ENCODE measurements at places on chromosomes 2 and 18.
A peak's percentile ranks its signal among the peaks of the same experiment; 100 is the strongest.

DNA sequence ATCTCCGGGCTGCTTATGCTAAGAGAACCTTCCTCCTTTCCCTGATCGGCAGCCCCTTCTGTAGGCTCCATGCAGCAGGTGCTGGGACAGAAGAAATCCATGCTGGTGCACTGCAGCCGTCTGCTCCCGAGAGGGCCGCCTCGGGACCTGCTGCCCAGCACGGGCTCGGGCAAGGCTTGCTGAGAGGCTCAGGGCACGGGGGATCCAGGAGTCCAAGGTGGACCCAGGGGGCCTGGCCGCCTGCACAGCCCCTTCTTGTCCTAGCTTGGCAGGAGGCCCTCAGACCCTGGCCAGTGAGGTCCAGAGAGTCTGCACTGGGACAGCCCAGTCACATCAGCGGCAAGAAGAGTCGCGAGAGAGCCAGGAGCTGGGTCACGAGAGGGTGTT is 13.3 kb upstream of the DUSP2 start:
- no peak for DNase-seq

DNA sequence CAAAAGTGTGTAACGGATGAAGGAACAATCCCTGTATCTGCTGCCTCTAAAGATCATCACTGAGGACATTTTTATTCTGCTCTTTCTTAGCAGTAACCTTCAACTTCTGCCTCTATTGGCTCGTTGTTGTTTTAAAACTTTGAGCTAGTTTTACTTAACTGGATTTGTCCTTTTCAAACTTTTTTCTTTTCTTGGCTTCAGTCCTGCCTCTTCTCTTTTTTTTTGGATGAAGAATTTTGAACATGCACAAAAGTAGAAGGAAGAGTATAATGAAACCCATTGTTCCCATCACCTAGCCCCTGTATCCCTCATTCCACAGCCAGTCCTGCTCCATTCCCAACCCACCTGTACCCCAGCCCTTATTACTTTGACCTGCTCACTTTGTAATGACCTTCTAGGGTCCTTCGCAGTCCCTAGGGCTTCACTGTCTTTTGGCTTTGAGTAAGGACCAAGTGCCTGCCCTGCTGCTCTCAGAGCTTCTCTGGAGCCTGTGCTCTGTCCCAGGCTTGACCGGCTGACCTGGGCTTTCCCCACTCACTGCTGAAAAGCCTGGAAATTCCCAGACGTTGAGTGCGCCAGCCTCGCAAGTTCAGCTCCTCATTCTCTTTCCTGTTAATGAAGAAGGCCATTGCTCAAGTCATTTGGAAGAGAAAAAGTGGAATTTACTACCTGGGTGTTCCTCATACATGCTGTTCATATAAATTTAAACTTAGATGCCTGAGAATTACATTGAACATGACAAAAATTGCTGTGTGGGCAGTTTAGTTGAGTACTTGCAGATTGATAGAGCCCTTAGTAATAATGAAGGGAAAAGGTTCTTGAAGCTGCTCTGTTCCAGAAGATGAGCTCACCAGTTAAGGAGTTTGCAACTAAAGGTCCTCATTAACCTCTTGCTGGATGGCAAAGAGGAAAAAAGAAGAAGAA is 149.3 kb upstream of the ALPP start:
- DNase-seq = peak; percentile 39

DNA sequence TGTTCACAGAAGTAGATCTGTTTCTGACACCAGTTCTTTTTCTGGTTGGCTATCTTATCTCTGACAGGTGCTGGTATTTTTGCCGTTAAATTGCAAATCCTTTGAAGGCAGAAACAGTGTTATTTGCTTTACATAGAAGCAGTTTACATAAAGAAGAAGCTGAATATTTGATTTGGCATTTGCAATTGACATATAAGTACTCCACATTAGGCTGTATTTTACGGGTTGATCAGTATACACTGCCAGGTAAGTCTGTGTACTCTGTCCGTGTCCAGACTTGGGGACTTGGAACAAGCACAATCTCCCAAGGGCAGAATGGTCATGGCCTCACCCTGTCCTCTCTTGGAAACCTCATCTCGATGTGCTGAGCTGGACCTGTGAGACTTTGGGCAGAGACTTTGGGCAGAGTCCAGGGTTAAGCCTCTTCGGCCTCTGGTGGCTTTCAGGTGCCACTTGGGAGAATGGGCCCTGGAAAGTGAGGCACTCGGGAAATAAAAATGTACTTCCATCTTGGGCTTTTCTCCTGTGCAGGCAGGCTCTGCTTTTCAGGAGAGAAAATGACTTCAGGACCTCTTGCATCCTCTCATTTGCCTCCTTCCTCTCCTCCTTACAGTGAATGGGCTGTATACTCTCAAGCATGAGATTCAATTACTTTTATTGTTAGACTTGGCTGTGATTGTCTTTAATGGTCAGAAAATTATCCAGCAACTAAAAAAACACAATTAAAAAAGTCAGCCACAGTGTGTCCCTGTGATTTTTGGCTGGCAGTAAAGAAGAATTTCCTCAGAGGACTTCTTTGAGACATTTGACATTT is 108.5 kb downstream of the RAPGEF4 start:
- DNase-seq = no peak

GRCh38 chr2:32235315-32235714 is 29.4 kb downstream of the NLRC4 start:
- DNase-seq = no peak

DNA sequence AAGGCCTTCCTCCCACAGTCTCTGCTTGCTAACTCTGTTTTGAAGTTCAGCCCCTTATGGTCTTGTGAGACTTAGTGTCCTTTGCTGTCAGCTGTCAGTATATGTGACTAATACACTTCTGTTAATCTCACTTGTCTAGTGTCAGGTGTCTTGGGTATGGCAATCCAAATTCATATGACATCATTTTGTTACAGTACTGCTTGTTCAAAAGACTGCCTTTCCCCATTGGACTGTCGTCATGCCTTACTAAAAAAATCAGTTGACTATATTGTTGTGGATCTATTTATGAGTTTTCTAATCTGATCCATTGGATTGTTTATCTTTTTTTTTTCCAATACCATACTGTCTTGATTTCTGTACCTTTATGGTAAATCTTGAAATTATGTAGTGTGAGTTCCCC is 611.4 kb upstream of the HS6ST1 start:
- DNase-seq = no peak

- DNase-seq = no peak
These were observed 81.5 kb upstream of the EML6 start for GRCh38 chr2:54641988-54642387.

- DNase-seq = no peak
These were observed 14.1 kb downstream of the ZNF407 start for GRCh38 chr18:74611765-74612164.

DNA sequence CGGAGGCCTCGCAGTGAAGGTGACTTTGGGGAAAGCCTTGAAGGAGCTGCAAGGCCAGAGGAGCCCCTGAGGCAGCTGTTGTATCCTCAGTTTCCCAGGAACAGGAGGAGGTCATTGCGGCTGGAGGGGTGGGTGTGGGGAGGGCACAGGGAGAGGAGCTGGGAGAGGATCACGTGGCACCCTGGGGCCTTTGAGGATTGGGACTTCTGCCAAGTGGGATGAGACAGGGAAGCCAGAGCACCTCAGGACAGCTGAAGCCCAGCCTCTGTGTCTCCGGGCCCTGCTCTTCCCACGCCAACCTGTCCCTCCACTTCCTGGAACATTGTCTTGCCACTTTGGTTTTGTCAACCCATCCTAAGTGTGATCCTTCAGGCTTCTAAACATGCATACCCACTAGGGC is 19.4 kb upstream of the RRM2 start:
- no peak for DNase-seq

DNA sequence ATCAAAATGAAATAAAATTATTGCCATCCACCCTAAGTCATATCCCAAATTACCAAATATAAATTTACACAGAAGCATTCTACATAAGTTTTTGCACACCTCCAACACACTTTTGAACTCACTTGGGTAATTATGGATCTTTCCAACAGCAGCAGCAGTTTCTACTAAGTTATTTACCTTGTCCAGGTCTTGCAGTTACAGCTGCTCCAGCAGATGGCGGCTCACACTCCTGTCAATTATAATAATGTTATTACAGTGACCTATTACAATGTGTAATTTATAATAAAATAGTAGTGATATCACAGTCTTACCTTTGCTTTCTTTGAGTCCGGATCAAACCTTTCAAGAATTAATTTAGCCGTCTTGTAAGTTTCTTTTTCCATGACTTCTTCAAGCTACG is 37.9 kb downstream of the LNPK start:
- no peak for DNase-seq

GRCh38 chr18:50093366-50094064 is 101.4 kb downstream of the MYO5B start:
- no peak for DNase-seq

GRCh38 chr2:9980520-9980919 is 29.0 kb downstream of the GRHL1 start:
- no peak for DNase-seq

DNA sequence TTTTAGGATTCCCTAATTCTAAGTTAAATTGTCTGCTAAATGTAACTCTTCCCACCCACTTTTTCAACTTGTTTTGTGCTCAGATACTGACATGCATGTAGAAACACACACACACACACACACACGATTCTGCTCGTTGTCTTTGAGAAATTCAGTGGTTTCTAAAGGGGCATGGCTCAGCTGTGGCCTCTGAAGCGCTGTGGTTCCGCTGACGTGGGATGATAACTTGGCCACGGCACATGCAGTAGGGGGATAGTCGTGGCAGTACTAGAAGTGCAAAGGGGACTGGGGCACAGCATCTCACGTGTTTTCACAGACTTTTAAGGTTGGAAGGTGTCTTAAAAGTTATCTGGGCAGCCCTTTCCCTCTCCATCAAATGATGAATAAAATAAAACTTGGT is 18.4 kb downstream of the CASP10 start:
- no peak for DNase-seq

DNA sequence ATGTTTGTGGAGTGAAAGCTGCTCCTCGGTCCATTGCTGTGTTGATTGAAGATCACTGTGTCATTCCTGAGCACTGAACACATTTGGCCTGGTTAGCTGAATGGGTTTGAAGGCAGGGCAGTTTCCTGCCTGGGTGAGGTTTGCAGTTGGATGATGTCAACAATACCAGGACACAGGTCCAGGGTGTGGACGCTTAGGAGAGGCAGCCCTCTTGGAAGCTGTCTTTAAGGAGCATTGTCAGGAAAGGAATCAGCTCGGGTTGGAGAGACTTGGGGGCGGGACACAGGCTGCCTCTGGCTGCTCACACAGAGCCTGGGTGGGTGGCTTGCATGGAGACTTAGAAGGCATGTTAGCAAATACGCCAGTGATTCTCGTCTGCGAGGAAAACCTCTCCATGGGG is 237.7 kb downstream of the SEPTIN10 start:
- no peak for DNase-seq

DNA sequence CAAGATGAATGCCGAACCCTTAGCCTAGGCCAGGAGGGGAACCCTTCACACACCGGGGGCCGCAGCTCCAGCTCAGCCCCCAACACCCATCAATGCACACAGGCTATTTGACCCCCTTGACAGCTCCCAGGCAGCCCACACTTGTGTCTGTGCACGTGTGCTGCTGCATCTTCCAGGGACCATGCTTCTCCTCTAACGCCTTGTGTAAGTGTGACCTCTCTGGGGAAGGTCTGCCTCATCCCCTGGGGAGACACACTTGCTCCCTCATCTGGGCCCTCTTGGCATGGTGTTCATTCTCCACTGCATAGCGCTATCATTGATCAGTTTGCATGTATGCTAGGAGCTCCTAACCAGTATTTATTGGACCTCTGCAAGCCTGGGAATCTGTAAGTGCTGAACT is 120.0 kb upstream of the FHL2 start:
- no peak for DNase-seq

DNA sequence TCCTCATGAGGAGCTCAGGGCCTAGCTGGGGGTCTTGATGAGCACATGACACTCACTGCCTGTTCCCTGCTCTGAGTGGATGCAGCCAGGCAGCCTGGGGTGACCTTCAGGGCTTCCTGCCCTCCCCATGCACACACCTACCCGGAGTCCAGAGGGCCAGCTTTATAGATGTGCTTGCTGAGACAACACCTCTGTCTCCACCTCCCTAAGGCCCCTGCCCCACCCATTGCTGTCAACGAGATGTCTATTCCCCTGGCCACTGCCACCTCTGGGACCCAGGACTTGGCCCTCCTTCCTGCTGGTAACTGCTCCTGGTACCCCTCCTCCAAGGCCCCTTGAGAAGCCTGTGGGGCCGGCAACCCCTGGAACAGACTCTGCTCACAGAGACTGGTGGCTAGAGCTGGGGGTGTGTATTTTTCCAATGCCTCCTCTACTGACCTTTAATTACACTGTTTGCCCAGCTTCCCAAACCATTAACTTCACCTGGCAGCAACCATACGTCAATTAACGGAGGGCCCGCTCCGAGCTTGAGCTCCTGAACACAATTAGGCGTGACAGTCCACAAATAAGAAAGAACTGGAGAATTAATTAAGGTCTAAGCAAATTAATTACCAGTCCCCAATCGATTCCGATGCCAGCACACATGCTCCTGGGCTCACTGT is 66.3 kb downstream of the EMX1 start:
- DNase-seq = no peak

GRCh38 chr2:71153585-71154224 is 23.3 kb downstream of the MPHOSPH10 start:
- DNase-seq = no peak

DNA sequence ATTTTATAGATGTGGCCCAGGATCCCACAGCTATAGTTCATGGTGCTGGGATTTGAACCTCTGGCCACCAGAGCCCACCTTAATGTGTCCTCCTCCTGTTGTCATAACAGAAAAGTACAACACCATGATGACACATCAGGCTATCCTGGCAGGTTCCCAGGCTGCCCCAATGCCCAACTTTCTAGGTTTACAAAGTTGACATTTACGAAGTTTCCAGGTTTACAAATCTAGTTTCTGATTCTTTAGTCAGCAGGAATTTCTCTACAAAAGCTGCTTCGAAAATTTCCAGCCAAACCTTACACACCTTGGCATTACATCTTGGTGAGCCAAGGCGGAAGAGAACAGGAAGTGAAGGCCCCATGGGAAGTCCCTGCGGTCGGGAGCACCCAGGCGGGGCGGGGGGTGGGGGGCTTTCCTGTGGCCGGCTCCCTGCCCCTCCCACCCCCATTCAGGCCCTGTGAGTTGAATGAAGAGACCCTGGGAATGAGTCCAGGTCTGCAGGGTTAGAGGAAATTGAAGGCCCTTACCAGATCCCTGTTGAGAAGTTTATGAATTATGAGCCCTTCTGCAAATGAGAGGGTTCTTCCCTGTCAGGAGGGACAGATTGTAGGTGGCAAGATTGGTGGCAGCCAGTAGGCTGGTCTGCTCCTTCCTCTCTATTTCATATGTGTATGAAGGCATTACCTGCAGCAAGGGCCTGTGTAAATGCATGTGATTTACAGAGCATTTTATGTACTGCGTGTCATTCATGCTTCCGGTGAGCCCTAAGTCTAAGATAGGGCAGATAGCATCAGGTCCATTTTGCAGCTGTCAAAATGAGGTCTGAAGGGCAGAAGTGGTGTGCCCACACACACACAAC is 11.1 kb upstream of the IL1RN start:
- peak; percentile 48 for DNase-seq
